CD4-positive, alpha-beta T cell treated with Interferon alpha-2 for 1 hour (primary cell): ENCODE measurements at places on chromosomes 12 and 14.

GRCh38 chr14:96299441-96299840 is 43.4 kb downstream of the BDKRB1 start:
- no peak for DNase-seq

- no peak for DNase-seq
Measured at GRCh38 chr14:56144176-56144575, 26.0 kb downstream of the PELI2 start.

DNA sequence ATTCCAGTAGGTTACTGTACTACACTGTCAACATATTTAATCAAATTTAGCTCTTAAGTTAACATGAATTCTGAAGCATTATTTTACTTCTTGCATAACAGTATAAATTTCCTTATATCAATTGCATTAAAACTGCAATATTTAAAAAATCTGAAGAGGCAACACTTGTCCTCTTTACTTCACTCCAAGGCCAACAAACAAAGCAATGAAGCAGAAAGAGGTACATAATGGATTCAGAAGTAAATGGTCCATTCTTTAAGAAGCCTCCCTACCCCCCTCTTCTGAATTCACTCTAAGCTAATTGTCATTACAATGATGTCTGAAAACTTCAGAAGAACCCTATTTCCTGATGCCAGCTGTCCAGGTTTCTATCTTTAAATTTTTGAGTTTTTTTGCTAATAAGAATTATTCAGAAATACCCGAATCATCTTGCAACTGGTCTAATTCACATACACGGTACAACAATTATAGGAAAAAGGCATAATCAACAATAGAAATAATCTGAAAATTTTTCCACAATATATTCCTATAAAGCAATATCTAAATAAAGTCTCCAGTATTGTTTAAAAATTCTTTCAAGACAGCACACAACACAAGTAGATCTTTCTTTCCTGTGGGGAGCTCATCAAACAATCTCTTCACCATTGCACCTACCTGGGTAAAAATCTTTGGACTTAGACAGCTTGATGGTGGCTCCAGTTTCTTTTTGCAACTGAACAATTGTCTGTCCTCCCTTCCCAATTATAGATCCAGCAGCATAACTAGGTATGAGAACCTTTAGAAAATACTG is 2.9 kb downstream of the NOVA1 start:
- DNase-seq: no peak

GRCh38 chr14:101176535-101177205 is 273.1 kb upstream of the RTL1 start:
- DNase-seq: no peak

GRCh38 chr14:76152333-76152681 is 585 bp downstream of the GPATCH2L start:
- peak; percentile 80 for DNase-seq

DNA sequence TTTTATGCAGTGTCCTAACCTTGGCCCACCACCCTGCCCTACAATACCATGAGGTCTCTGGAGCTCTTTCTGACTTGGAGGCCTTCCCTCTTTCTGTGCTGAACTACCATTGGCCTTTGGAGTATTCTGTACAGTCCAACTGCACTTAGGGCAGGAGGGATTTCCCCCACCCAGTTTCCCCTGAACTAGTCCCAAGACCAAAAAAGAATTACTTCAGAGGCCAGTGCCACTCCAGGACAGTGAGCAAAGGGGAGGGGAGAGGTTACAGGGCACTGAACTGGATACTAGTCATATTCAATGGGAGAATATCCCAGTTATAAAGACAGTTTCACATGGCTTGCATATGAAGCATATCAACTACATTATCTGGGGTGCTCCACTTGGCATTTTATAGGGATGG is 6.1 kb downstream of the SLCO1A2 start:
- DNase-seq: no peak

GRCh38 chr12:22670762-22671161 is 45.8 kb downstream of the ETNK1 start:
- DNase-seq: no peak

GRCh38 chr12:66288121-66288520 is 14.2 kb upstream of the HELB start:
- DNase-seq: peak; percentile 83

GRCh38 chr12:95838125-95838524 is 20.6 kb upstream of the SNRPF start:
- no peak for DNase-seq

- DNase-seq: no peak
Measured at GRCh38 chr12:1463073-1463905, 131.1 kb downstream of the FBXL14 start.

GRCh38 chr14:20706657-20707355 is 18.2 kb downstream of the ANG start:
- no peak for DNase-seq

DNA sequence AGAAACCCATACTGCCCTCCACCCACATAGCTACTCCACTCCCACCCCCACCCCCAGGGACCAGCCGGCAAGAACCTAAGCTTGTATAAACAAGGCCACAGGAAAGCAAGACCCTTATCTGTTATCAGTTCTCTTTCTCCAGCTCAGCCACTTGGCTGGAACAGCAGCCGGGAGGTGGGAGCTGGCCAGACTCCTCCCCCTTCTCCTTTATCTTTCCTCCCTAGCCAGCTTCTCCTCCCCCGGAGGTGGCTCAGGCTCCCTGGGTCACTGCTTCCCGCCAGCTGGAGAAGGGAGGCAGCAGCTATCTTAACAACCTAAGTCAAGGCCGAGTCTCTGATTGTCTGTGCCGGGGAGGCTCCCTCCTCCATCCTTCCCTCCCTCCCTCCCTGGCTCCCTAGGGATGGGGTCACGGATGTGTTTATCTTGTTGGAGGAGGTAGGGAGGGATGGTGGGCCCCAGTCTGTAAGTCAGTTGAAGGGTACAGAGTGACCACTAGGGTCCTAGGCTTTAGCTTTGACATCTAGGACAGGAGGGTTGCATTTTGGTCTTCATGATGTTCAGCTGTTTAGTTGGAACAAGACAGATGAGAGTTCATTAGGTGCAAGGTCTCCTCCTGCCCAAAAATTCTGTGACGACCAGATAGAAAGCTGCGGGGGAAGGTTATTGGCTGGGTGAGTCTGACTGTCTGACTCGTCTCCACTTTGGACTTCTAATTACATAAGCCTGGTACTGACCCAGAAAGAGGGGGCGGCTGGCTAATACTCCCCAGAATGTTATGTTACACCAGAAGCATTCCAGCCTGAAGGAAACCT is 29.7 kb downstream of the ZFP36L1 start:
- no peak for DNase-seq

- DNase-seq: no peak
Measured at GRCh38 chr12:26809611-26810285, 23.2 kb downstream of the ITPR2 start.

- no peak for DNase-seq
Measured at GRCh38 chr12:66779466-66779865, 100.6 kb upstream of the GRIP1 start.
